ENCODE measurements at places on chromosomes 1 and 21. TPM values are rescaled to one million over a fixed set of nuclear protein-coding genes. Genes with fewer than 3 reads are reported as not detected.

DNA sequence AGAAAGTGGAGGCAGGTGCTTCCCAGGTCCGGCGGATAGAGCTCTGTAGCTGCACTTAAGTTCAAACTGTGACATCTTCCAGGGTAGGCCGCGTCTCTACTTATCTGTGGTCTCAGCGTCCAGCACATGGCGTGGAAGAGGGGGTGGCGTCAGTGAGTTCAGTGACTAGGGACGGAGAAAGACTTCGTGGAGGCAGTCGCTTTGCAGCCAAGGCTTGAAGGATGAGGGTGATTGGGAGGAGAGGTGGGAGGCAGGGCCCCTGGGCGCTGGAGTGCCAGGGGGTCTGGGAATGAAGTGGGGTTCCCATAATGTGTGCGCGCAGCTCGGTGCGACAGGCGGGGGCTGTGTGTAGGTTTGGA, 444 bp upstream of the AGO1 start:
- no peaks in the 10 kb centered on the region for H3K27me3 ChIP-seq
- H3K4me3 ChIP-seq, result peak overlapping the region; percentile 95
- peaks cover 29% of the 10 kb centered on the region for H3K4me1 ChIP-seq

GRCh38 chr1:30117685-30118084, 605.7 kb downstream of the MATN1 start:
- peaks cover 9% of the 10 kb centered on the region for H3K27me3 ChIP-seq
- DNase-seq, result no peak
- no peak overlapping the region for H3K27ac ChIP-seq
- H3K4me3 ChIP-seq, result no peak overlapping the region
- no peaks in the 10 kb centered on the region for H3K4me1 ChIP-seq

DNA sequence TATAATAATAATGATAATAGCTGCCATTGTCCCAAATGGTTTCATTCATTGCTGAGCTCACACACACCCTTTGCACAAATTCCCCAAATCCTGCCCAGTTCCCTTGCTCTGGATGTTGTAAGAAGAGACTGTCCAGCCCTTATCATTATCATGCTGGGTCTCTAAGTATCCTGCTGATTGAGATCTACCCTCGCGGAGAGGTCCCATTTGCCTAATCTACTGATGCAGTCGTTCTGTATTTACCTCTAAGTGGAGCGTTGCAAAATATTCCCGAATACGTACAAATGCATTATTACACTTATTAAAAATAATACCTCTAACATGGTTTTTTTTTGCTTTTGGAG, 51.2 kb downstream of the TNFRSF8 start:
- no peak overlapping the region for H3K4me3 ChIP-seq
- H3K4me1 ChIP-seq, result no peaks in the 10 kb centered on the region
- no peak overlapping the region for H3K27ac ChIP-seq
- H3K36me3 ChIP-seq, result no peaks in the 10 kb centered on the region
- DNase-seq, result no peak

- no peak overlapping the region for H3K27ac ChIP-seq
- no peaks in the 10 kb centered on the region for H3K4me1 ChIP-seq
- H3K27me3 ChIP-seq, result no peaks in the 10 kb centered on the region
- no peaks in the 10 kb centered on the region for H3K36me3 ChIP-seq
- no peak for DNase-seq
- no peak overlapping the region for H3K4me3 ChIP-seq
Observed at GRCh38 chr21:45747802-45748445, 104.4 kb downstream of the PCBP3 start.

DNA sequence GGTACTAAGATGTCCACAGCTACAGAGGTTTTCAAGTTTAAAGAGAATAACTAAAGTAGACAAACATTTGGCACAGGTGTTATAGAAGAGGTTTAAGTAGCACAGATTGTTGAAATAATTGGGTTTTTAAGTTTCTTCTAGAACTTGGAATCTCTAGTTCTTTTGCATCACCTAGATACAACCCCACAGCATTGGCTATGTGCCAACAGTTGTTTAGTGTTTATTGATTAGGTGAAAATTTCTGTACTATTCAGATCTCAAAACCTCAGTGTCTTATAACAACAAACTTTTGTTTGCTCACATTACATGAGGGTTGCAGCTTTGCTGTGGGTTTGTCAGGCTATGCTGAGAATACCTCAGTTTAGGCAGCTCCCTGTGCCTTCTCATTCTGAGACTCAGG, 162.5 kb downstream of the TBX15 start:
- no peak overlapping the region for H3K4me3 ChIP-seq
- H3K36me3 ChIP-seq, result no peaks in the 10 kb centered on the region
- DNase-seq, result no peak

GRCh38 chr1:219834314-219834917, 93.9 kb downstream of the SLC30A10 start:
- no peak for DNase-seq
- H3K4me3 ChIP-seq, result no peak overlapping the region

DNA sequence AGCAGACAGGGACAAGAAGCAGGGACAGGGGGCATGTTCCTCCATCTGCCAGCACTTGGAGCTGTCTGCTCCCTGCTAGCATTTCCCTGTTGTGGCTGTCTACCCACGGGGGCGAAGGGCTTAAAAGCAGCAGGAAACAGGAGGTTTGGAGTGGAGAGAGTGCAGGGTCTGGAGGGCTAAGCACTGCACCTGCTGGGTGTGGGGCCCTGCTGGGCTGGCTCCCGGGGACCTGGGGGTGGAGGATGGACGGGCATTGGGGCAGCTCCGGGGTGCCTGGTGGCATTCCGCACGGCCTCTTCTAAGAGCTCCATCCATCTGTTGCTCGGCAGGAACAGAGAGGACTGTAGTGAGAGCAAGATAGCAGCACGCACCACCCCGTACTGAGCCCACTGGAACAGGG, 21.2 kb downstream of the LRRC71 start:
- DNase-seq, result no peak
- H3K27me3 ChIP-seq, result no peaks in the 10 kb centered on the region
- H3K4me3 ChIP-seq, result no peak overlapping the region
- H3K36me3 ChIP-seq, result peaks cover 61% of the 10 kb centered on the region

GRCh38 chr1:34500451-34500850, 254.4 kb upstream of the GJB5 start:
- DNase-seq, result no peak
- no peaks in the 10 kb centered on the region for H3K4me1 ChIP-seq
- no peak overlapping the region for H3K4me3 ChIP-seq

GRCh38 chr1:22112554-22112953, 30.3 kb downstream of the WNT4 start:
- no peak overlapping the region for H3K27ac ChIP-seq
- H3K4me3 ChIP-seq, result no peak overlapping the region
- H3K4me1 ChIP-seq, result peaks cover 86% of the 10 kb centered on the region

- no peak for DNase-seq
- H3K27me3 ChIP-seq, result no peaks in the 10 kb centered on the region
- H3K36me3 ChIP-seq, result peaks cover 8% of the 10 kb centered on the region
- no peaks in the 10 kb centered on the region for H3K4me1 ChIP-seq
- no peak overlapping the region for H3K4me3 ChIP-seq
- H3K27ac ChIP-seq, result no peak overlapping the region
Observed at GRCh38 chr1:117112047-117112717, 9.4 kb downstream of the TRIM45 start.

- peak overlapping the region; percentile 30 for H3K27ac ChIP-seq
- DNase-seq, result no peak
- no peaks in the 10 kb centered on the region for H3K27me3 ChIP-seq
- no peaks in the 10 kb centered on the region for H3K36me3 ChIP-seq
Observed at GRCh38 chr1:244361764-244362473, 89.8 kb downstream of the ADSS2 start.

- H3K27ac ChIP-seq, result no peak overlapping the region
- no peaks in the 10 kb centered on the region for H3K36me3 ChIP-seq
- H3K4me1 ChIP-seq, result no peaks in the 10 kb centered on the region
- peaks cover 38% of the 10 kb centered on the region for H3K27me3 ChIP-seq
- H3K4me3 ChIP-seq, result peak overlapping the region; percentile 64
Observed at GRCh38 chr21:31559368-31560119, 99.9 kb upstream of the SOD1 start.

The AADACL4 gene
- not detected for polyA plus RNA-seq

The MYOCOS gene
- polyA plus RNA-seq, result not detected

The MTMR11 gene
- 85.8 TPM for polyA plus RNA-seq

The SPATA1 gene
- polyA plus RNA-seq, result 0.44 TPM

The FAM151A gene
- polyA plus RNA-seq, result 5.4 TPM

The HSD3B2 gene
- 0.60 TPM for polyA plus RNA-seq
